ENCODE measurements at places on chromosomes 13 and 19.

DNA sequence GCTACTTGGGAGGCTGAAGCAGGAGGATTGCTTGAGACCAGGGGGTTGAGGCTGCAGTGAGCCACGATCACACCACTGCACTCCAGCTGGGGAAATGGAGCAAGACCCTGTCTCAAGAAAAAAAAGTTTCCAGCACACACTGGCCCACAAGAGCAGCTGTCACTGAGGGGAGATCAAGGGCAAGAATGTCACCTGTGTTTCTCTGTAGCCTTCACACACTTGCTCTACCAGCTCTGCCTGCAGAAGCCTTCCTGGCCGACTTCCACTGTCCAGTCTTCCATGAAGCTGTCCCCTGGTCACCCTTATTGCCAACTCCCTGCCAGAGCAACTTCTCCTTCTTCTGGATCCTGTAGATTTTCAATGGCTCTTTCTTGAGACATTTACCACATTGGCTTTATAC lies 158.0 kb downstream of the KCTD15 start:
- no peak for DNase-seq

DNA sequence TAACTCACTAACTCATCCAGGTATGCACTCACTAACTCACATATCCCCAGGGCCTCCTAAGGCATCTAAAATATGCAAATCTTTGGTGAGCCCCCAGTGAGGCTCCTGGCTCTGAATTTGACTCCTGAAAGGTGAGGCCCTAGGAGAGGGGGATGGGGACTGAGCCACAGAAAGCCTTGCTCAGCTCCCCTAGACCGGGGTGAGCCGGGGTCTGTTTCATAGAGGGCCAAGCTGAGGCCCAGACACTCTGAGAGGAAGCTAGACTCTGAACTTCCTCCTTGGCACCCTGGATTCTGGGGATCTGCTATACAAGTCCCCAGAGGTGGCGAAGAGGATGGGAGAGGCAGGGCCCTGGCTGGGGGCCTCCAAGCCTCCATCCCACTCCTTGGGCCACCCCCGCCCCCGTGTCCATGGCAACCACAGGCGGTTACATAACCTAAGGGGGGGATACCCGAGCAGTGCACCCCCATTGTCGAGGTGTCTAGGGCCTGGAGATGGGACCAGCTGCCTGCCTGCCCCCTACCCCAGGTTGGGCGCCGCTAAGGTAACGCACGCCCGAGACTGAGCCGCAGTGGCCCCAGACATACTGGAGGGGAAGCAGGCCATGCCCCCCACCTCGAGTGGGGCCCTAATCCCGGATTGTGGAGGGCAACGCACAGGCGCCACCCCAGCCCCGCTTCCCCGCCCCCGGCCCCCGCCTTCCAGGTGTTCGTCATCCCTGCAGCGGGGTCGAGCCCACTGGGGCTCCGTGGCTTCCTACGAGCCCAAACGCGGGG lies 646 bp downstream of the ABHD8 start:
- DNase-seq, result no peak

- DNase-seq, result no peak
Observed at GRCh38 chr19:1850809-1851653, 2.7 kb upstream of the REXO1 start.

DNA sequence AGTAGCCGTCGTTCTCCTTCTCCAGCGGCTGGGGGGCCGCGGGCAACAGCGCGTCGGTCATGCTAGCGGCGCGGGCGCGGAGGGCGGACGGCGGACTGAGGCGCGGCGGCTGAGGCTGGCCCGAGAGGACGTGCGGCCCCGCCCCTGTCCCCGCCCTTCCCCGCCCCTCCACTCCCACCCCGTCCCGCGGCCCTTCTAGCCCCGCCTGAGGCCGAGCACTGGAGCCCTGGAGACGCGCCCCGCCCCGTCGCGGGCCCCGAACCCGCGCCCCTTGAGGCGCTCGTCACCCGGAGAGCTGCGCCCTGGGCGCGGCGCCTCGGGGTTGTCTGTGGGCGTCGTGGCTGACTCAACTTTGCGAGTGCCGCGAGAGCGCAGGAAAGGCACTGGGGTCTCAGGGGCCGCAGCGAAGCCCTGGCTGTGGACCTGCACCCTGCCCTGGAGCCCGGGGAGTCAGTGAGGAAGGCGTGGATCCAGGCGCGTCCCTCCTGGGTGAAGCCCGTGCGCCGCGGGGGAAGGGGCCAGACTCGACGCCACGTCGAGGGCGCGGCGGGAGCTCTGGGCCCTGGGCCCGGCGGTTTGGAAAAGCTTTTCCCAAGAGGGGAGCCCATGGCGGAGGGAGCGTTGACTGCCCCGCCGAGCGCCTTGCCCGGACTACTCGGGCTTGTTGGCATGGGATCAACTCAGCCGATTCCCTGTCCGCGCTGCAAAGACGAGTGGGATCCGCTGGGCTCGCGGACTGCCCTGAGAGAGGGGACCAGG lies at the start of gene RHPN2:
Gene RHPN2, minus strand, starts transcription at position 97 of the 759 bp plus-strand sequence. Its CDS starts 36 bp downstream, at position 61.
- DNase-seq, result peak; percentile 45

GRCh38 chr19:28899703-28900102 lies 313.2 kb downstream of the UQCRFS1 start:
- peak; percentile 4 for DNase-seq

- no peak for DNase-seq
Observed at GRCh38 chr19:36169084-36169760, 17.0 kb upstream of the COX7A1 start.

- no peak for DNase-seq
Observed at GRCh38 chr19:7381073-7381390, 32.3 kb downstream of the ARHGEF18 start.

- peak; percentile 96 for DNase-seq
Observed at GRCh38 chr19:24140099-24140498, 53.1 kb downstream of the ZNF254 start.

GRCh38 chr19:7262470-7262869 lies 31.7 kb downstream of the INSR start:
- no peak for DNase-seq
